GM04503 (cell line): ENCODE measurements at places on chromosomes 3 and 15.

DNA sequence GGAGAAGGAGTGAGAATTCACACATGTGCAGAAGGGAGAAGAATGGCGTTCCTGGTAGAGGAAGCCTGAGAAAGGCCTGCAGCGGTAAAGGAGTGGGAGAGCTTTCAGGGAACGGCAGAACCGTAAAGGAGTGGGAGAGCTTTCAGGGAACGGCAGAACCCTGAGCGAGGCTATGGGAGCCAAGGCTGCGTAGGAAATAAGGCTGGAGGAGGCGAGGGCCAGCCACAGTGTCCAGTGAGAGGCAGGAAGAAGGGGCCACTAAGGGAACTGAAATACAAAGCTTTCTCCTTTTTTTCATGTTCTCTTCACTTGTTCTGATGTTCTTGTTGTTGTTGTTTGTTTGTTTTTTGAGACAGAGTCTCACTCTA, 41.6 kb downstream of the GOLGA6L10 start:
- DNase-seq, result no peak

DNA sequence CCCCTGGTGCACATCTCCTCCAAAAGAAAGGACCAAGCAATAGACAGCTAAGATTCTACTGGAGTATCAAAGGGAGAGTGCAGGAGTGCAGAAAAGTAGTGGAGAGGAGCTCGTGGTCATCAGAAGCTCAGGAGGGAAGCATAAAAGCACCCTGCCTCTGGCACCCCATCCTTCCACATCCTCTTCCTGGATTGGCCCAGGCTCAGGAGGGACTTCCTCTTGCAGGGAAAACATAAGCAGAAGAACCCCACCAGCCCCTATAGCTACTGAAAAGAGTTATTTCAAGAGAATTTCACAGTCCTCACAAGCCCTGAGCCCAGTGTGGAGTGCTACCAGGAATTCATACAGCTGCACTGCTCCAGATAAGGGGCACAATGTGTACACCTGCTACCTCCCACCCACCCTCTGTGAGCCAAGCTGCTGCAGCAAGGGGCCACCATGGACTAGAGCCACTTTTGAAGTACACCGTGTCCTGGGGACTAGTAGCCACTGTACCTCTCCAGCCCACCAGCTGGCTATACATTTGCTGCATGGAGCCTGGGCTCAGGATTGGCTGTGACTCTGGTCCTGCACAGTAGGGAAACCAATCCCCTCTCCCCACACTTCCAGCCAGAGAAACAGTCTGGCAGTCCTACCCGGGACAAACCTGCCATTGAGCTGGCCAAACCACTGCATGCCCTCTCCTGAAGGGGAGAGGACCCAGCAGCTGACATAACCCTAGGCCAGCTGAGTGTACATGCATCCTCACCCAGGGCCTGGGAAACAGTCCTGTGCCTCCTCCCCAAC, 43.0 kb downstream of the CD200R1 start:
- no peak for DNase-seq

GRCh38 chr15:34338347-34338746, 766 bp upstream of the SLC12A6 start:
- no peak for DNase-seq

DNA sequence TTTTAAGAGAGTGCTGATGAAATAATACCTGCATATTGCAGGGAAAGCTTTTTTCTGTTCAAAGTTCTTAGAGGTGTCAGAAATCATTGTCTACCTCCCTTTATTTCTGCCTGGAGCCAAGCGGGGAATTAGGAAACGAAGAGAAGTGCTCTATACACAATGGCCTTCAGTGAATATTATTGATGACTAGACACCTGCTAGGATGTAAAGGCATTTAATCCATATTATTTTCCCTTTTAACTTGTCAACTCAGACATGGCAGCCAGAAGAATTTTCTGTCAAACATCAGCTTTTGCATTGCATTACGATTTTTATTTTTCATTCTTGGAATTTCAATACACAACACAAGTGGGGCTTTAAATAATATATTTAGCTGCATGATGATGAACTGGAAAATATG, 24.7 kb downstream of the CADM2 start:
- DNase-seq, result no peak

- no peak for DNase-seq
Measured at GRCh38 chr3:112136046-112136445, 3.0 kb upstream of the GCSAM start.

- DNase-seq, result no peak
Measured at GRCh38 chr3:128281056-128281455, 127.8 kb downstream of the EEFSEC start.

DNA sequence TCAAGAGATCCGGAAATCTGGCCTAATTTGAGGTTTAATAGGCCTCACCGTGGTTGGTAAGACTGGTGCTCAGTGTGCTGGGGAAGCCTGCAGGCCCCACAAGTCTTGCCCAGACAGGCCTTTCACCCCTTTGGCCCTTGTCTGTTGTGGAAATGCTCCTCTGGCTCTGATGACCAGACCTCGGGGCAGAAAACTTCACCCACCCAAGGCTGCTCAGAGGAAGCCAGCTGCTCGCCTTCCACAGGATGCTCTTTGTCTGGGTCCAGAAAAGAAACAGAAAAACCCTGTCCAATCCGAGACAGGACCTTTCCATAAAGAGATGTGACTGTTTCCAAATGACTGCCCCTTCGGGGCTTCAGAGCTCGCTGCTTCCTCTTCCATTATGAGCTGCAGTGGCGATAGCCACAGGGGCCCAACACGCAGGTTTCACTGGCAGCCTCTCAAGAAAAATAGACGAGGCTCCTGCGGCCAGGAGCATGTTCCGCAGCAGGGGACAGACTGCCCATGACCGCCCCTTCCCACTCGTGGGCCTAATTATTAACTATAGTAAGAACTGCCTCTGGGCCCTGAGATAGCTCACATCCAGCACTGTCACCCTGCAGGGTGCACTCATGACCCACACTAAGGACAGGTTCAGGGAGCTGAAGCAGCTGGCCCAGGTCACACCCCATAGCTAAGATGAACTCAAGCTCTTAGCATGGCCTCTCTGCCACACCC, 6.8 kb upstream of the SNX22 start:
- no peak for DNase-seq

- peak; percentile 67 for DNase-seq
Measured at GRCh38 chr3:100103558-100104441, 10.5 kb downstream of the FILIP1L start.

DNA sequence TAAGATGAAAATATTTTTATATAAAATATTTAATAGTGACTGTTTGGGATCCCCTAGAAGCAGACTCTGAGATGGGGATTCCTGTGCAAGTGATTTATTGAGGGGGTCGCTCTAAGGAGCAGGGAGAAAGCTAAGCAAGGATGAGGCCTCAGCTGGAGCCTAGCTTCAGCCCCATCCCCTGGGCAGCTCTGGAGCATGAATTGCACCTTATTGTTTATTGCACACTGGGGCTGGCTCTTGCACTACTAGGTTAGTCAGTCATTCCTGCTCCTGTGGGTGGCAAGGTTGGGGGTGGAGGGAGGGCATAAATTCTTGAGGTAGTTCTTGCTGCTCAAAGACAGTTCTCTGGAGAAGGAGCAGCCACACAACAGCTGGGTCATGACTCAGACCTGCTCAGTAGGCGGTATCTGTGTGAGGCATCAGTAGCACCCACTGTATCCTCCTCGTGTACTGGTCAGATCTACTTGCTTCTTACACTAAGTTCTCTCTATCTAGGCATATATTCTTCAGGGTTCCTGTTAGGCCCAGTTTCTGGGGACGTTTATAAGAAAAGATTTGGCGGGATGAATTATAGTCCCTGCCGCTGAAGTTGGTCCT, 27.2 kb upstream of the TNFSF10 start:
- peak; percentile 37 for DNase-seq

GRCh38 chr15:78104119-78104479, 11.7 kb downstream of the SH2D7 start:
- no peak for DNase-seq

- no peak for DNase-seq
Measured at GRCh38 chr3:153173758-153174516, 11.9 kb downstream of the RAP2B start.

DNA sequence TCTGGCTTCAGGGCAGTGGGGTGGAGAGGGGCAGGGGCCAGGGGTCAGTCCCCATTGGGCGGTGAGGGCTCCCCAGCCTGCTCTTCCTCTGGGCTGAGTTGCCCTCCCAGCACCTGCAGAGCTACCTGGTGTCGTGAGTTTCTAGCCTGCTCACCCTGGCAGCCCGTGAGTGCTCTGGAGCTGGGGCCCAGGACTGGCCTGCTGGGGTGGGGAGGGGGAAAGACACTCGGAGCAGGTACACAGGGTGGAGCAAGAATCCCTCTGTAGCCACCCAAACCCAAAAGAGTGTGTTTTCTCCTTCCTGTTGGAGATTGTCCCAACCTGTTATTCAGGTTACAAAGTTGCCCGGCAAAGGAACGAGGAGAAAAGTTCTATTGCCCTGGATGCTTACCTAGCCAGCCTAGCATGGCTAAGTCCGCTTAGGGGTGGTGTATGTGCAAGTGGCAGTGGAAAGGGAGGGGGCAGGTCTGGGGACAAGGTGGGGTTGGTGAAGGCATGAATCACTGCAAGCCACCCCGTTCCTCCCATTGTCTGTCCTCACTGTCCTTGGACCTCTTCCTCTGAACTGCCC, 8.9 kb downstream of the FAM3D start:
- DNase-seq, result no peak

- DNase-seq, result peak; percentile 47
Measured at GRCh38 chr3:136658946-136659682, 93.1 kb downstream of the STAG1 start.

- no peak for DNase-seq
Measured at GRCh38 chr3:152443212-152444023, 174.7 kb downstream of the MBNL1 start.

DNA sequence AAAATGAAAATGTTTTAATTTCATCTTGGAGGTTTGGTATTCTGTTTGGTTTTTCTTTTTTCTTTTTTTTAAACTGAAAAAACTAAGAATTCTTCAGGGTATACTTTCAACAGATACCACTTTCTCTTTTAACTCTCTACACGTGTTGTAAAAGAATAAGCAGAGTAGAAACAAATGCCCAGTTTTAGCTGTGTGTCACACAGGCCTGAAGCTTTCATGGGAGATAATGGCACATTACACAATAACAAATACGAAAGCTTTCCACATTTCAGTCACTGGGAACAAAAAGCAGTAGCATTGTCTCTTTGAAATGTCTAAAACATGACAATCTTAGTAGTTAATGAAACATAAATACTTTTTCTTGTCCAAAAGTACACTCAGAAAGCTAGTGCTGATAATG, 818.5 kb downstream of the TBL1XR1 start:
- no peak for DNase-seq

- no peak for DNase-seq
Measured at GRCh38 chr3:190596349-190597285, 82.7 kb downstream of the IL1RAP start.

DNA sequence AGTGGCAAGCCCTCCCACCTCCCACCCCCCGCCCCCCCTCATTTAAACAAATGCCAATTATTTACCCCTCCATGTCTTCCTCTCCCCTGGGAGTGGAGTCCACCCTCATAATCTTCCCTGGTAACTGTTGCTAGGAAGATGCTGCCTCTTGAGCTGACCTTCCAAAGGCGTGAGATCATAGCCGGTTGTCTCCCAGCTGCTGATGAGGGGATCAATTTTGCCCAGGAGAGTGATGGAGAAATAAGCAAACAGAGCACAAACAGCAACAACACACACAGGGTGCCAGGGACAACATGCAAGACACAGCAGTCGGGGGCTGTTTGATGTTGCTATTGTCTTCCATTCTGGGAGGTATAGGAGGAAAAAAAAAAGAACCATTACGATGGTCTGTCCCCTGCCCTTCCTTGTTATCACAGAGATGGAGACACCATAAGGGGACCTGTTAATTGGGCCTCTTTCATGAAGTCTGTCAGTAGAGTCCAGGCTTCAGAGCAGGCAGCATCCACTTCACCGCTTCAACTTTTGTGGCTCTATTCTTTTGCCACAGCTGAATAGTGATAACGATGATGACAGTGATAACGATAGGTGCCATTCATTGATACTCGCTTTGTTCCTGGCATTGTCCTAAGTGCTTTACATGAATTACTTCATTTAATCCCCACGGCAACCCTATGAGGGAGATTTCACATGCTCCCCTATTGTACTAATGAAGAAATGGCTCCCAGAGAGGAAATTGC, 76.9 kb upstream of the RGMA start:
- no peak for DNase-seq

- DNase-seq, result no peak
Measured at GRCh38 chr3:12155264-12155663, 3.4 kb downstream of the TIMP4 start.

GRCh38 chr3:12115104-12115503, 43.6 kb downstream of the TIMP4 start:
- DNase-seq, result no peak

DNA sequence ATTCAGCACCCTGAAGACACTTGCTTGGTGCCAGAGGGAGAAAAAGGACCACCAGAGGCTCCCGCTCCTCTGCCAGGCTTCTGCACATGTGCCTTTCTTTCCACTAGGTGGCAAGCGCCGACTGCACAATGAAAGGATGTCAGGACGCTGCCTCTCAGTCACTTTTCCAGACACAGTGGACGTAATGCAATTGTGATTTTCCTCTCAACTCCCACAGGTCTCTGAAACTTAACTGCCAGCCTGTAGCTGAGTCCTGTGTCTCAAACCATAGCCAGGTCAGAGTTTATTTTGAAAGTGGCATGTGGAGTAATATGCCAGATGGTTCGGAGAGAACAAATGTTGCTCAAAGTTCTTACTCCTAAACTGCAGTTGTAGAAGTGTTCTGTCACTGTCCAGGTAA, 162.9 kb downstream of the ITPR1 start:
- no peak for DNase-seq

DNA sequence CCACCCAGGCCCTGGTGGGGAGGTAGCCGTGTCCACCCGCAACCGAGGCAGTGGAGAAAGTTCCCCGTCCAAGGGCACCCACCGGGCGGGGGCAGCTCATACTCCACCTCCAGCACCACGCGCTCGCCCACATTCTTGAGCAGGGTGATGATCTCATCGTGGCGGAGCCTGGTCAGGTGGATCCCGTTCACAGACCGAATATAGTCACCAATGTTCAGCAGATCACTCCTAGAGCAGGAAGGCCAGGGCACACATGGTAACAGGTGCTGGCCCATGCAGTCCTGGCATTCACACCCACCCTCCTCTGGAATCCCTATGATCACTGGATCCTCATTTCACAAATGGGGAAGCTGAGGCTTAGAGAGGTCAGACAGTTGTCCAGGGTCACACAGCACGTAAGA, 15.8 kb downstream of the GRIP2 start:
- no peak for DNase-seq

GRCh38 chr3:69326855-69327300, 59.0 kb downstream of the FRMD4B start:
- DNase-seq, result no peak

DNA sequence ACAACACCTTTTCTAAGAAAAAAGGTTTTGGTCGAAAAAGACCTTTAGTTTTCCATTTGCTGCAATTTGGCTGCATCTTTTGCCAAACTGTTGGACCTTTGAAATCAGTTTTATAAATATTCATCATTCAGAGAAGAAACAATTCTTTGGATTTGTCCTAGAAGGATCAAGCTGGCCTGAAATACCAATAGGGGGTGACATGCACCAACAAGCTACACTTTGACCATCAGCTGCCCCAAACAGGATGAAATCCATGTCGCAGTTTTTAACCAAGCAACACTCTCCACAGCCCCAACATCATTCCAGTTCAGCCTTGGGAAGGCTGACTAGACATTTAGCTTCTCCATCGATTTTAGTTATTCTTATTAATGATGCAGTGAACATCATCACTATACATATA, 9.8 kb downstream of the RPL15 start:
- DNase-seq, result no peak

GRCh38 chr3:9123840-9124239, 125.6 kb downstream of the SRGAP3 start:
- no peak for DNase-seq
